ENCODE measurements at places on chromosomes 3 and 15. TPM values are rescaled to one million over a fixed set of nuclear protein-coding genes. Genes with fewer than 3 reads are reported as not detected.
A peak's percentile ranks its signal among the peaks of the same experiment; 100 is the strongest.

Gene NOX5
- not detected for total RNA-seq

Gene STX19
- 1.9 TPM for total RNA-seq

Gene INKA1
- total RNA-seq: 0.60 TPM

Gene GABRR3
- not detected for total RNA-seq

Gene CADM2
- 0.28 TPM for total RNA-seq

Gene POPDC2
- total RNA-seq: 0.87 TPM

Gene C3orf20
- 0.04 TPM for total RNA-seq

Gene CNTN4
- total RNA-seq: 5.9 TPM

Gene TRAIP
- 0.82 TPM for total RNA-seq

Gene CCR9
- total RNA-seq: not detected

Gene PATL2
- total RNA-seq: 0.42 TPM

Gene EAF2
- 5.2 TPM for total RNA-seq

Gene CACNA2D2
- 4.6 TPM for total RNA-seq

Gene MESP2
- total RNA-seq: not detected

GRCh38 chr3:58575971-58576652 lies 1.1 kb downstream of the FAM107A start:
- H3K4me3 ChIP-seq: no peak overlapping the region
- no peaks in the 10 kb centered on the region for H3K36me3 ChIP-seq
- DNase-seq: no peak
- no peaks in the 10 kb centered on the region for H3K4me1 ChIP-seq

- no peak overlapping the region for H3K27ac ChIP-seq
- DNase-seq: no peak
- no peaks in the 10 kb centered on the region for H3K36me3 ChIP-seq
- H3K4me3 ChIP-seq: no peak overlapping the region
- H3K4me1 ChIP-seq: peaks cover 6% of the 10 kb centered on the region
- H3K27me3 ChIP-seq: no peaks in the 10 kb centered on the region
Measured at GRCh38 chr3:11555211-11555782, 88.4 kb downstream of the VGLL4 start.

DNA sequence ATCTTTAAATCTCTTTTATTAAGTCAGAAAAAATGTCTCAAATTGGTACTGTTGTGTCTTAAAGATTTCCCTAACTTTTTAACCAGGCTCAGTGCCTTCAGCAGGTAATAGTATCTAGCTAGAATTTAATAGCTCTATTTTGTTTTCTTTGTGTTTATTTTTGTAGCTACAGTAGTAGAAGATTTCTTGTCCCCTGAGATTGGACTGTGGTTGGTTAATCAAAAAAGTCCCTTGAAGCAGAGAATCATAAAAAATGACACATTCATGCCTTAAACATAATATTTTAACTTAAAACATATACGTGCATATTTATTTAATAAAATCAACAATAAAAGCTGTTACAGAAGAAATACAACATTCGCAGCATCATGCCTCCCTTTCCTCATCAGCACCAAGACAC lies 102.8 kb downstream of the EEFSEC start:
- H3K4me1 ChIP-seq: no peaks in the 10 kb centered on the region
- H3K36me3 ChIP-seq: no peaks in the 10 kb centered on the region
- no peaks in the 10 kb centered on the region for H3K27me3 ChIP-seq

GRCh38 chr15:39801641-39802309 lies 19.1 kb upstream of the FSIP1 start:
- no peaks in the 10 kb centered on the region for H3K36me3 ChIP-seq
- no peaks in the 10 kb centered on the region for H3K4me1 ChIP-seq
- no peak overlapping the region for H3K27ac ChIP-seq
- H3K4me3 ChIP-seq: no peak overlapping the region
- peak; percentile 57 for DNase-seq

DNA sequence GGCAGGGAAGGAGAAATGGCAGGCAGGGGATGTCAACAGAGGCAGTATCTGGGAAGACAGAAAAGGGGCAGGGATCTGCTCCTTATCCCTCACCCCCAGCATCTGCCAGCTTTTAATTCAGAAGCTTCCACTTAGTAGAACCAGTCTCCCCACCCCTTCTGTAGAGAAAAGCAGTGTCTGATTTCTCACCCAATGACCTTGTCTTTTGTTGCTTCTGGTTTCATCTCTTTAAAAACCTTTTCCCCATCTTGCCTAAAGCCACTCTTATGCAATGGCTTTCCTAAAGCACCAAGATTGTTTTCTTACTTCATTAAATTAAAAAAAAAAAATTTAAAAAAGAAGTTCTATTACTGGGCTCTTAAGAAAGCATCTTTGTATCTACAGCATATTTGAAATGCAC lies 27.8 kb downstream of the ARHGEF3 start:
- no peaks in the 10 kb centered on the region for H3K36me3 ChIP-seq
- H3K27ac ChIP-seq: no peak overlapping the region
- H3K27me3 ChIP-seq: no peaks in the 10 kb centered on the region
- no peak for DNase-seq
- H3K4me1 ChIP-seq: peaks cover 23% of the 10 kb centered on the region

DNA sequence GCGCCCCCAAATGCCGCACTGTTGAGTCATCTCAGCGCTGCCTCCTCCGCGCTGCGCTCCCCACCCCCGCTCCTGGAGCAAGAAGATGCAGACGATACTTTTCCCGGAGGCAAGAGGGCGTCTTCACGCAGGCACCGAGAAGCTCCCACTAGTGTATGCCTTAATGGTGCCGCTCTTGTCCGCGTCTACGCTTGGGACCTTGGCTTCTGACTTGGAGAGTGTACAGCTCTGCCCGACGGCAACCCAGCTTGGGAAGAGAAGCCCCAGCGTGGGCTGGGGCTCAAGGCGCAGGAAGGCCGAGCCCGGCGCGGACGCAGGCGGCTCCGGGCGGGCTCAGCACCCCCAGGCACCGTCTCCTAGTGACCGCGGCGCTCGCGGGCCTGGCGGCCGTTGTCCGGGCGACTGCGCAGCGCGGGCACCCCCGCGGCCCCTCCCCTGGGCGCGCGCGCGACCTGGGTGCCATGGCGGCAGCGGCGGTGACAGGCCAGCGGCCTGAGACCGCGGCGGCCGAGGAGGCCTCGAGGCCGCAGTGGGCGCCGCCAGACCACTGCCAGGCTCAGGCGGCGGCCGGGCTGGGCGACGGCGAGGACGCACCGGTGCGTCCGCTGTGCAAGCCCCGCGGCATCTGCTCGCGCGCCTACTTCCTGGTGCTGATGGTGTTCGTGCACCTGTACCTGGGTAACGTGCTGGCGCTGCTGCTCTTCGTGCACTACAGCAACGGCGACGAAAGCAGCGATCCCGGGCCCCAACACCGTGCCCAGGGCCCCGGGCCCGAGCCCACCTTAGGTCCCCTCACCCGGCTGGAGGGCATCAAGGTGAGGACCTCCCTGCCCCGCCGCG lies at the start of gene P4HTM:
TSS of gene P4HTM (plus strand) at position 446 of the 840 bp plus-strand sequence. CDS start at position 462, 16 bp downstream.
- peak; percentile 55 for DNase-seq
- H3K27ac ChIP-seq: peak within 1 kb of the TSS; percentile 78
- H3K4me3 ChIP-seq: peak within 1 kb of the TSS; percentile 98
- H3K27me3 ChIP-seq: no peaks in the 10 kb centered on the region

GRCh38 chr3:131795390-131796090 lies 239.3 kb downstream of the CPNE4 start:
- H3K4me1 ChIP-seq: no peaks in the 10 kb centered on the region
- no peak overlapping the region for H3K4me3 ChIP-seq
- DNase-seq: no peak
- H3K36me3 ChIP-seq: no peaks in the 10 kb centered on the region

DNA sequence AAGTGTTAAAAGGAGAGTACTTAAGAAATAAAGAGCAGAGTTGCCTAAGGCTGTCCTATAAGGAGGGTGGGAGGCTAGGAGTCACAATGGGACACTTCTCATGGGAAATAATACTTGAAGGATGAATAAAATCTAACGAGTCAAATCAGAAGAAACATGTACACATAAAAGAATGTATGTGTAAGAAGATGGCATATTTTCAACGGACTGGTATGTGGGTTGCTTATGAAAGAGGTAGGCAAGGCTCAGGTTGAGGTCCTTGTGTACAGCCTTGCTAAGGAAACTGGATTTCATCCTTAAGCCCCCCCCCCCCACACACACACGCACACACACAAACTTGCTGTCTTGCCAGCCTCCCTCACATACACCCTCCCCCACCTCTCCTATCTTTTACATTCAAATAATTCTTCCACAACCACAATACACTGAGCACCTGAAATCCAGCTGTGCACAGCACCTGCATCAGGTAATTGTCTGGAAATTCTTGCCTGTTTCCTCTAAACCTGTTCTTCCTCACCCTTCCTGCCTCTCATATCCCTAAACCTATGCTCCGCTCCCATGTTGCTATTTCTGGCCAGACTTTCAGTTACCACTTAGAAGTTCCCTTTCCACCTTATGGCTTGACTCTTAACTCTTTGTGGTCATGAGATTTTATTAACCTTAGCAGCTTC lies 79.2 kb downstream of the FMN1 start:
- no peaks in the 10 kb centered on the region for H3K4me1 ChIP-seq
- no peak overlapping the region for H3K27ac ChIP-seq
- no peak overlapping the region for H3K4me3 ChIP-seq
- DNase-seq: no peak

- H3K4me3 ChIP-seq: no peak overlapping the region
- H3K36me3 ChIP-seq: no peaks in the 10 kb centered on the region
- H3K27me3 ChIP-seq: no peaks in the 10 kb centered on the region
- no peak for DNase-seq
- H3K4me1 ChIP-seq: peaks cover 3% of the 10 kb centered on the region
Measured at GRCh38 chr3:184255291-184256039, 5.9 kb downstream of the CAMK2N2 start.

GRCh38 chr3:155852341-155852740 lies 1.9 kb downstream of the SLC33A1 start:
- H3K27me3 ChIP-seq: no peaks in the 10 kb centered on the region
- H3K4me3 ChIP-seq: peak overlapping the region; percentile 92
- peaks cover 6% of the 10 kb centered on the region for H3K4me1 ChIP-seq
- no peaks in the 10 kb centered on the region for H3K36me3 ChIP-seq

DNA sequence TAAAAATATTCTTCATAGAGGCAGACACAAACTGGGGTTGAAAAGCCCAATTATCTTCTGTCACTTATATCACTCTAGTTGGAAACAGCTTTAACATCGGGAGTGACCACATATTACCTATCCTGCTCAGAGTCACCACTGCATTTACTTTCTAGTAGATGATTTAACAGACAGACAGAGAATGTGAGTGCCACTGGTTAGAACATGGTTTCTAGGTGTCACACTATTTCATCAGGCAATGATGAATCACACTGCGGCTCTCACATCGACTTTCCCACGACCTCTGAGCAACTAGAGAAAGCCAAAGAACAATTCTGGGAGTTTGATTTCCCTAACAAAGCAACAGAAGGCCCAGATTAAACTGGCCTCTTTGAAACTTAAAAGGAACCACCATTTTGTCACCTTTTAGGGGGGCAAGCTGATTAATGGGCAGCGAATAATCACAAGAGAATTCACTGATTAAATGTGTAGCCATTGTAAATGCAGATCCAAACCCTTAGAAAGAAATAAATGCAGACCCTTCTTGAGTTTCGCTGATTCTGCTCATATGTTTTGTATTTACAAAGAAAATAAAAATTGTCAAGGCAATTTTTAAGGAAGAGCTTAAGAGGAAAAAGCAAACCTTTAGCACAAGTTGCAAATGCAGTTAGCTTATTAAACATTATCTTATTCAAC lies 112.6 kb upstream of the KBTBD8 start:
- peak overlapping the region; percentile 65 for H3K27ac ChIP-seq
- no peaks in the 10 kb centered on the region for H3K4me1 ChIP-seq
- DNase-seq: peak; percentile 8
- no peaks in the 10 kb centered on the region for H3K27me3 ChIP-seq
- no peak overlapping the region for H3K4me3 ChIP-seq

- no peaks in the 10 kb centered on the region for H3K27me3 ChIP-seq
- H3K36me3 ChIP-seq: no peaks in the 10 kb centered on the region
- no peak overlapping the region for H3K4me3 ChIP-seq
- no peak for DNase-seq
- no peak overlapping the region for H3K27ac ChIP-seq
Measured at GRCh38 chr15:100926258-100926657, 7.1 kb downstream of the LRRK1 start.

DNA sequence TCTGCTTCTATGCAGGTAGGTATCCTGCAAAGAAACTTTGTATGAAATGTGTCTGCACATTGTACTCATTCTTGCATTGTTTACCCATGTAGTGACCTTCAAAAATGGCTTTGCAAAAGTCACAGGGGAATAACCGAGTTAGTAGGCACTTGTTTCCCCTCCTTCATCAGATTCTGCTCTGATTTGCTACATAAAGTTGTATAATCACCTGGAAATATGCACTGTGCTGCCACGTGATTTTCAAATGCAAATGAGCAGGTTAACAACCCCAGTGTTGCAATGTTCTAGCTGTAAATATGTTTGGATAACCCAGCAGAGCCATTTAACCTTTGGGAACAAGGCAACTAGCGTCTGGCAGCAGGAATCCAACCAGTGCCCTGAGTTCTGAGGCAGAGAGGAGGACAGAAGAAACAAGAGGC lies at the start of gene KNG1:
TSS of gene KNG1 (plus strand) at position 321 of the 419 bp plus-strand sequence. CDS start 184 bp downstream, outside the sequence.
- DNase-seq: no peak
- no peak within 1 kb of the TSS for H3K4me3 ChIP-seq
- no peaks in the 10 kb centered on the region for H3K36me3 ChIP-seq
- H3K4me1 ChIP-seq: no peaks in the 10 kb centered on the region
- H3K27me3 ChIP-seq: no peaks in the 10 kb centered on the region

- H3K36me3 ChIP-seq: no peaks in the 10 kb centered on the region
- DNase-seq: no peak
- no peak overlapping the region for H3K27ac ChIP-seq
- H3K4me1 ChIP-seq: no peaks in the 10 kb centered on the region
- H3K27me3 ChIP-seq: no peaks in the 10 kb centered on the region
Measured at GRCh38 chr3:133371181-133371580, 28.7 kb upstream of the BFSP2 start.

DNA sequence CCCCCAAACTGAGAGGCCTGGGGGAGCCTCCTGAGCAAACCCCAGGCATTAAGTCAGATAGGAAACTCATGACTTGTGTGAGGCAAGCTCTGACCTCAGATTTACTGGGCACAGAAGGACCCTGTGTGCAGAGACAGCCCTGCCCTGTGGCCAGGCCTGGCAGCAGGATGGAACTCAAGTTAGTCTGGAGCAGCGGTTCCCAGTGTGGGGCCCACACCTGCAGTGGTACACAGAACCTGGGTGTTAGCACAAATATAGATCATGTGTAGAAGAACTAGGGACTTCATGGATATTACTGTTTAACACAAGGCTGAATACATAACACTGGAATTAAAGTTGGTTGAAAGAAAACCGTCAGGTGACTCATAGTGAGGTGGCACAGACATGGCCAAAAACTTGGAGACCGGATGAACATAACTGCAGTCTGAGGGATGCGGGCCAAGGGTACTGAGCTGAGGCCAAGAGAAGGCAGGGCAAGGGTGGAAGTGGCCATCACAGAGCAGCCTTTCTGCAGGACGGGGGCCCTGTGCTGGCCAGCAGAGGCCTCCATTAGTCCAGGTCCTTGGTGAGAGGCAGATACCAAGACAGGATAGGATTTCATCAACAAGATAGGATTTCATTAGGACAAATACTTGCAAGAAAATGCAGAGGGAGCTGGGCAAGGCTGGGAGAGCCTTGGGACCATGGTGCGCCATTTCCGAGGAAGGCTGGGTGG lies 40.9 kb downstream of the IRAK2 start:
- H3K4me3 ChIP-seq: no peak overlapping the region
- no peaks in the 10 kb centered on the region for H3K27me3 ChIP-seq
- H3K27ac ChIP-seq: no peak overlapping the region
- H3K36me3 ChIP-seq: no peaks in the 10 kb centered on the region
- peak; percentile 40 for DNase-seq

- H3K27me3 ChIP-seq: no peaks in the 10 kb centered on the region
- peak overlapping the region; percentile 26 for H3K4me3 ChIP-seq
- peaks cover 30% of the 10 kb centered on the region for H3K4me1 ChIP-seq
- no peak overlapping the region for H3K27ac ChIP-seq
- DNase-seq: peak; percentile 32
- no peaks in the 10 kb centered on the region for H3K36me3 ChIP-seq
Measured at GRCh38 chr15:85583442-85583841, 203.0 kb downstream of the AKAP13 start.

All from pancreas (tissue), 10 donors.